Brain pericyte (primary cell): ENCODE measurements at places on chromosomes 1 and 21.

DNA sequence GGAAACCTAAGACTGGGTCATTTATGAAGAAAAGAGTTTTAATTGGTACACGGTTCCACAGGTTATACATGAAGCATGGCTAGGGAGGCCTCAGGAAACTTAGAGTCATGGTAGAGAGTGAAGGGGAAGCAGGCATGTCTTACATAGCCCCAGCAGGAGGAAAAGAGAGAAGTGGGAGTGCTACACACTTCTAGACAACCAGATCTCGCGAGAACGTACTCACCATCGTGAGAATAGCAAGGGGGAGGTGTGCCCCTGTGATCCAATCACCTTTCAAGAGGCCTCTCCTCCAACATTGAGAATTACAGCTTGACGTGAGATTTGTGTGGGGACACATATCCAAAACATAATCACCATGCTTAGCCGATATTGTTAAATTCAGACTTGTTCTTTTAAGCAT lies 62.8 kb downstream of the DYRK1A start:
- no peak for DNase-seq

GRCh38 chr1:175604039-175604941 lies 139.1 kb downstream of the TNR start:
- no peak for DNase-seq

- no peak for DNase-seq
Observed at GRCh38 chr1:63329621-63330330, 7.4 kb downstream of the FOXD3 start.

DNA sequence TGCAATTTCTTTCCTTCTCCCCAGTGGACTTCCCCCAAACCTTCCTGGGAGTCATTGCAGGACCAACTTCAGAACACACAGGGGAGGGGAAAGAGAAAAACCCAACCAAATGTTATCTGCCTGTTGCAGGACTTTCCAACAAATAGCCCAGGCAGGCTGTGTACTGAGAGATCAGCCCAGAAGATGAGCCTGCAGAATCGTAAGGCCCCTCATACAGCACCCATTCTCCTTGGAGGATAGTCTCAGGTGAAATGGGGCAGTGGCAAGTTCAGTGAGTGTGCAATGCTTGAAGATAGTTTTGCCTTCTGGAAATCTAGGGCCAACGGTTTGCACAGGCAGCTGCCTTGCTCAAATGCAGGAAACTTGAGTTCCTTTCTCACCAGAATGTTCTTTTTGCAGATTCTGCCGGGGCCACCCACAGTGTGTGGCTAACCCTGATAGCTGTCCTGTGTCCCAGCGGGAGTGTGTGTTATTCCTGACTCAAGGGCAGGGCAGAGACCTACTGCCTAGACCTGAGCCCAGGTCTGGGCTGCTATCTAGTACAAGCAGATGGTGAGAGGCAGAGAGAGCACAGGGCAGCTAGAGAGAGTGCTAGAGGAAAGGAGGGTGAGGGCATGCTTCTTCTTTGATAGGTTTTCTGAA lies 48.8 kb downstream of the GADD45A start:
- peak; percentile 47 for DNase-seq

- DNase-seq: no peak
Observed at GRCh38 chr1:78715181-78715661, 65.6 kb downstream of the IFI44 start.

DNA sequence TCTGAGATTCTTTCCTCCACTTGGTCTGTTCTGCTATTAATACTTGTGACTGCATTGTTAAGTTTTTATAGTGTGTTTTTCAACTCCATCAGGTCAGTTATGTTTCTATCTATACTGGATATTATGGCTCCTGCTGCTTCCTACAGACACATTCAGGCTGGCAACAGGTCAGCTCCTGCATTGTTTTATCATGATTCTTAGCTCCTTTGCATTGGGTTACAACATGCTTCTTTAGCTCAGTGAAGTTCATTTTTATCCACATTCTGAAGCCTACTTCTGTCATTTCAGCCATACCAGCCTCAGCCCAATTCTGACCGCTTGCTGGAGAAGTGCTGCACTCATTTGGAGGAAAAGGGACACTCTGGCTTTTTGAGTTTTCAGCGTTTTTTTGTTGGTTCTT lies 37.3 kb upstream of the F3 start:
- no peak for DNase-seq

GRCh38 chr1:27349784-27350662 lies 8.2 kb downstream of the SYTL1 start:
- DNase-seq: no peak

DNA sequence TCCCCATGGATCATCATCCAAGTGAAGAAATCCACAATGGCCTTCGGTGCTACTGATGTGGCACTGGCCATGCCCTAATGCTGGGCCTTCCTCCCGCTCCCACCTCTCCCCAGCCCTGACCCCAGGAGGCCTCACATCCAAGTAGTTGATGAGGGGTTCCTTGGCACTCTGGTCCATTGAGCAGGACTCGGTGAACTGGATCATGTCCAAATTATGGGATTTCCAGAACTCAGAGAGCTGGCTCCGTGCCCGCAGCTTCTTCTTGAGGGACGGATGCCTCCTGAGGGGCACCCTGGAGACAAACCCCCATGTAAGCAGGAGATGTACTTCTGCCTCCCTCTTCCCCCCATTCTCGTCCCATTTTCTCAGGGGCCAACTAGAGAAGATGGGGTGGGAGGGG lies 929 bp downstream of the CTSE start:
- no peak for DNase-seq

DNA sequence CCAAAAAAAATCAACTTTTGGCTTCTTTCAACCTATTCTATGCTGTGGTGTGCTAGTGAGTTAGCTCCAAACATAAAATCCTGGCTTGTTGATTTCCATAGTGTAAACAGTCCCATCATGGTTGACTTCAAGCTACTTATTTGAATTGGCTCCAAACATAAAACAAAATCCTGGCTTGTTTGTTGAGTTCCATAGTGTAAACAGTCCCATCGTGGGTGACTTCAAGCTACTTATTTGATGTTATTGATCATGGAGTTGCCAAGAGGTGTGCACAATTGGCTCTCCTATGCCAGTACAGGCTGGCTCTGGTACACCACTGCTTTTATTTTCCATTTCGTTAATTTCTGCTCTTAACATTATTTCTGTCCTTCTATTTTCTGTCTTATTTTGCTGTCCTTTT lies 1.8 kb upstream of the COA6 start:
- DNase-seq: no peak

- no peak for DNase-seq
Observed at GRCh38 chr1:206510371-206510770, 3.0 kb downstream of the RASSF5 start.
